Pancreas (tissue), 10 donors: ENCODE measurements at places on chromosomes 1 and 21. TPM values are rescaled to one million over a fixed set of nuclear protein-coding genes. Genes with fewer than 3 reads are reported as not detected.
A peak's percentile ranks its signal among the peaks of the same experiment; 100 is the strongest.

Gene PEF1
- 14.5 TPM for total RNA-seq

Gene TFF1
- total RNA-seq: not detected

Gene ZSWIM5
- total RNA-seq: 1.9 TPM

Gene RGS7
- 0.55 TPM for total RNA-seq

Gene DDX20
- 2.4 TPM for total RNA-seq

DNA sequence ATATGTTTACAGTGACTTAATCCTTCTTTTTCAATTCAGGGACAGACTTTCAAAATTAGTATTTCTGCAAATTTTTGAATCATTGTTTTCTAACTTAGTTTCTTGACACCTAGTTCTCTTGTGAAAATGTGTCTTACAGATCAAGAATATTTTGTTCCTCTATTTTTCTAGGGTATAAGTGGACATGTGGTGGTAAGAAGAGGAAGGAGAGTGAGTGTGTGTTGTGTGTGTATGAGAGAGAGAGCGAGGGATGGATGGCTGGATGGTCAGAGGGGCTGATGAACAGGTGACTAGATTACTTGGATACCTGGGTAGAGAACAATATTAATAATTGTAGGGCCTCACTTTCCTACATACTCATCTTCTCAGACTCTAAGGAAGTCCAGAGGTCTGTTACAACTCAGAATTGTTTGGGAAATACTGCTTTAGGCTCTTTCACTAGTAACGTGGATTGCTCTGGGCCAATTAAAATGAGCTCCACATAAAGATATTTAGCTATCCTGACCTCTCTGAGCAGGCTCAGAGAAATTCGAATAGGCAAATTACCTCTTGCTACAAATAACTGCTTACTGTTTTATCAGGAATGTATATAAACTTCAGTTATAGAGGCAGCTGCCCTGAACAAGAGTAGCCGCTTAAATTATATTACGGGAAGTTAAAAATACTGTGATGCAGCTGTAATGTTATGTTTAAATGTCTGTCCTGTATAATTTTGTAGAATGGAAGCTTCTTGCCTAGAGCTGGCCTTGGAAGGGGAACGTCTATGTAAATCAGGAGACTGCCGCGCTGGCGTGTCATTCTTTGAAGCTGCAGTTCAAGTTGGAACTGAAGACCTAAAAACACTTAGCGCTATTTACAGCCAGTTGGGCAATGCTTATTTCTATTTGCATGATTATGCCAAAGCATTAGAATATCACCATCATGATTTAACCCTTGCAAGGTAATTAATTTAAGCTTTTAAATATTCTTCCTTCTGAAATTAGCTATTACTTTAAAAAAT is 19.7 kb downstream of the GPSM2 start:
- no peaks in the 10 kb centered on the region for H3K27me3 ChIP-seq
- DNase-seq: no peak
- peaks cover 5% of the 10 kb centered on the region for H3K4me1 ChIP-seq
- H3K27ac ChIP-seq: no peak overlapping the region

GRCh38 chr1:166136222-166136621 is 30.6 kb downstream of the FAM78B start:
- H3K36me3 ChIP-seq: no peaks in the 10 kb centered on the region
- H3K4me3 ChIP-seq: no peak overlapping the region
- H3K27me3 ChIP-seq: no peaks in the 10 kb centered on the region
- no peak overlapping the region for H3K27ac ChIP-seq
- no peaks in the 10 kb centered on the region for H3K4me1 ChIP-seq

DNA sequence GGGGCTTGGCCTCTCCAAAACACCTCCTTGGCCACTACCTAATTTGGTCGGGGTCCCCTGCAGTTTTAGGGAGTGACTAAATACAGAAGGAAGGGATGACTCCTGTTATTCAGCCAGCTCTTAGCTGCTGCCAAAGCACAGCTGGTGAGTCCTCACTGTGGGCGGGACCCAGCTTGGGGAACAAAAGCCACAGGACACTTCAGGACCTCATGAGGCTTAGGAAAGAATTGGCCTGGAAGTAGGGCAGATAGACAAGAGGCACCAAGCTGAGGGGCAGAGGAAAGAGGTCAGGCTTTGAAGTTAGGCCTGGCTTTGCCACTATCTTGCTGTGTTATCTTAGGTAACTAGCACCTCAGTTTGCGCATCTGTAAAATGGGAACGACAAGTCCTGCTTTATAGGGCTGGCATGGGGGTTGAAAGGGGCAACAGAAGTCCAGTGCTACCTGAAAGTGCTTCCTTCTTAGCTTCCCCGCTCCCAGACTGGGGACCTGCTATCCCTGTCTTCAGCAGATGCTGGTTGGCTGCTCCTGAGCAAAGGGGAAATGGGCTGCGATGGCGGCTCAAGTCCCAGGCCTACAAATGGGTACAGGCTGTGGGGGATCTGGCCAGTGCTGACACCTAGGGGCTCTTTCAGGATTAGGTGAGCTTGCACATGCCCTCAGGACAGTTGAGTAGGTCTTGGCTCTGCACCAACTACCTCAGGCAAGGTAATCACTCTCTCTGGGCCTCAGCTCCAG is 15.7 kb downstream of the IFI6 start:
- no peaks in the 10 kb centered on the region for H3K36me3 ChIP-seq
- H3K27me3 ChIP-seq: no peaks in the 10 kb centered on the region
- H3K27ac ChIP-seq: peak overlapping the region; percentile 50

DNA sequence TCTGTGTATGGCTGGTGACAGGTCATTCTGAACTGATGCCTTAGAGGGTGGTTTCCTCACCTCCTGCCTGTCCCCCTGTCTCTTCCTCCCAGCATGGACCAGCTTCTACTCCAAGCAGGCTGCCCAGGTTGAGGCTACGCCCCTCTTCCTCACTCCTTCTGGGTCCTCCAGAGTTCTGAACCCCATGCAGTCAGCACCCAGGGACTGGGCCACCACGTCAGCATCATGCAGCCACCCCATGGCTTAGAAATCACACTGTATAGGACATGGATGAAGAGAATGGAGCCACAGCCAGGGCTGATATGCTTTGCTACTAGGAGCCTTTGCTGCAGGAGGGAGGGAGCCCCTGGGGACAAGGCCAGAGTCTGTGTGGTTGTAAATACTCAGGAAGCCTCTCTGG is 8.3 kb downstream of the FOXO6 start:
- no peak overlapping the region for H3K4me3 ChIP-seq
- no peaks in the 10 kb centered on the region for H3K36me3 ChIP-seq
- peaks cover 13% of the 10 kb centered on the region for H3K4me1 ChIP-seq
- DNase-seq: no peak
- no peaks in the 10 kb centered on the region for H3K27me3 ChIP-seq
- no peak overlapping the region for H3K27ac ChIP-seq

DNA sequence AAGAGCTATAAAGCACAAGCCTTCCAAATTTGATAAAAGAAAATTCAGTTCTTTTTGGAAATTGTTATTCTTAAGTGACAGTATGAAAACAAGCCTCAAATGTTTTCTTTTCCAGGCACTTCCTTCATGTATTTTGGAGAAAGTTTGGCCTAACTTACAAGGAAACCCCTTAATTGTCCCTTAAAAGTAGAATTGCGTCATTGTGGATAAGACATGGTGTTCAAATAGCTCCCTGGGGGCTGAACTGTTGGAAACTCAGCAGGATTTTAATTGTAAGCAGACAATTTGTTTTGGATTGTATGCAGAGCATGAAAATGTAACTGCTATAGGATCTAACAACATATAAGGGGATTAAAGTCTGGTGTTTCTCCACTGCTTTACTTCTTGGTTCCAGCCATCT is 35.4 kb upstream of the FGGY start:
- no peak for DNase-seq
- no peaks in the 10 kb centered on the region for H3K36me3 ChIP-seq
- H3K4me3 ChIP-seq: no peak overlapping the region
- H3K27ac ChIP-seq: no peak overlapping the region
- no peaks in the 10 kb centered on the region for H3K4me1 ChIP-seq
- no peaks in the 10 kb centered on the region for H3K27me3 ChIP-seq

GRCh38 chr1:108590957-108591356 is 31.1 kb downstream of the EEIG2 start:
- peaks cover 22% of the 10 kb centered on the region for H3K4me1 ChIP-seq
- no peak overlapping the region for H3K4me3 ChIP-seq
- no peaks in the 10 kb centered on the region for H3K27me3 ChIP-seq
- DNase-seq: no peak
- H3K27ac ChIP-seq: peak overlapping the region; percentile 34
- H3K36me3 ChIP-seq: no peaks in the 10 kb centered on the region

GRCh38 chr1:30218438-30218837 is 504.9 kb downstream of the MATN1 start:
- no peaks in the 10 kb centered on the region for H3K4me1 ChIP-seq
- no peaks in the 10 kb centered on the region for H3K36me3 ChIP-seq
- H3K27ac ChIP-seq: no peak overlapping the region
- no peak for DNase-seq
- H3K27me3 ChIP-seq: peaks cover 3% of the 10 kb centered on the region
- H3K4me3 ChIP-seq: no peak overlapping the region

DNA sequence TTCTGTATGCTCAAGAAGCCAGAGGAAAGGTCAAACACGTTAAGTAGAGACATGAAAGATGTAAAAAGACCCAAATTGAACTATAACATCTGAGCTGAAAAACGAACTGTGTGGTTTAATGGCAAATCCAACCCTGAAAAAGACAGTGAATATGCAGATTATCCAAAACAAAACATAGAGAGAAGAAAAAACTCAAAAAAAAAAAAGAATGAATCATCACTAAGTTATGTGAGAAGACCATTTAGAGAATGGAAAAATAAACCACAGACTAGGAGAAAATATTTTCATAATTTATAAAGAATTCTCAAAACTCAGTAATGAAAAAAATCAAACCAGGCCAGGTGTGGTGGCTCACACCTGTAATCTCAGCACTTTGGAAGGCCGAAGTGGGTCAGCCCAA is 253.3 kb downstream of the PLPP3 start:
- H3K27ac ChIP-seq: no peak overlapping the region
- H3K36me3 ChIP-seq: no peaks in the 10 kb centered on the region
- DNase-seq: no peak
- no peaks in the 10 kb centered on the region for H3K4me1 ChIP-seq
- no peak overlapping the region for H3K4me3 ChIP-seq

DNA sequence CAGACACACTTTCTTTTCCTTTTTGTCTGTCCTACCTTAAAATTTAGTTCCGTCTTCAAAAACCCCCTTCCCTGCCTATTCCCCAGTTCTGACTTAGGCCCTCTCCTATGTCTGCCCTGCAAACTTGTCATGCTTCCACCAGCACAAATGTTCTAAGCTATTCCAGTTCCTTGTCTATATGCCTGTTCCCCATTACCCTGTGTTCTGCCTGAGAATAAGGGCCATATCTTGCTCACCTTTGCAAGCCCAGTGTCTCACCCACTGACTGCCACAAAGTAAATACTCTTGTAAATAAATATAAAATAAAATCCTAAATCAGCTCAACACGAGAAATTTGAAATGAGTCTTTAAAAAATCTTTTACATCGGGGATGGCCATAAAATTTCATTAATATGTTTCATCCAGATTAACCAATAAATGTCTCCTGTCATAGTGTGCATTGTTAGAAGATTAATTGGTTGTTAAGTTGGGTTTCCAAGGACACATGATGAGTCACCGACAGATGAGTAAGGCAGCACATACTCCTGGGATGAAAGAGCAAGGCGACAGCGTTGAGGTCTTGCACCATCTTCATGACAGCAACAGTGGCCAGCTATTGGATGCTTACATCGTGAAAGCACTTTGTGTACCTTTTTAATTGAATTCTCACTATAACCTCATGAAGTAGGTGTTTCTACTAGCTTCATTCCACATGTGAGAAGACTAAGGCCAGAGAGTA is 92.6 kb upstream of the NGF start:
- H3K4me3 ChIP-seq: no peak overlapping the region
- H3K27me3 ChIP-seq: no peaks in the 10 kb centered on the region
- H3K27ac ChIP-seq: no peak overlapping the region
- DNase-seq: no peak
- H3K36me3 ChIP-seq: no peaks in the 10 kb centered on the region

- no peak overlapping the region for H3K27ac ChIP-seq
- H3K27me3 ChIP-seq: no peaks in the 10 kb centered on the region
- H3K4me3 ChIP-seq: no peak overlapping the region
- no peaks in the 10 kb centered on the region for H3K36me3 ChIP-seq
- H3K4me1 ChIP-seq: no peaks in the 10 kb centered on the region
- no peak for DNase-seq
Measured at GRCh38 chr1:244678697-244679096, 25.8 kb downstream of the DESI2 start.
